Left renal pelvis (tissue), 4 donors: ENCODE measurements at places on chromosomes 6 and 20. TPM values are rescaled to one million over a fixed set of nuclear protein-coding genes. Genes with fewer than 3 reads are reported as not detected.

Gene PPIL6
- 4.8 TPM for polyA plus RNA-seq

- DNase-seq: no peak
Observed at GRCh38 chr6:6002848-6003620, 3.7 kb downstream of the NRN1 start.

Gene FAM217A
- 1.3 TPM for polyA plus RNA-seq

GRCh38 chr20:53660947-53661381, 67.3 kb upstream of the ZNF217 start:
- no peak for DNase-seq

DNA sequence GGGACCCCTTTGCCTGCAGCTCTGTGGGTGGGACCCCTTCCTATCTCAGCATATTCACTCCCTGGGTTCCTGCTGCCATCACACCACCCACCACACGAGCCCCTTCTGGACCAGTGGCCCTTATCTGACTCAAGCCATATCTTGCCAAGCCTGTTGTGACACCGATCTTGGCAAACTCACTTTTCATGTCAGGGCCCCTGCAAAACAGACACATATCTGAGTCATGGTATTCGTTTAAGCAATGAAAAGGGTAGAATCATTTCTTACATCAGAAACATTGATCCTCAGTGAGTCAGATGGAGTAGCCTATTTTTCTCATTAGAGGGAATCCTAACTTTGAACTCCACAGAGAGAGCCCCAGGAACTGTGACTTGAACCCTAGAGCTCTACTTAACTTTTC, 10.6 kb downstream of the RAET1E start:
- no peak for DNase-seq

GRCh38 chr6:14798996-14799588, 446.8 kb upstream of the JARID2 start:
- no peak for DNase-seq

DNA sequence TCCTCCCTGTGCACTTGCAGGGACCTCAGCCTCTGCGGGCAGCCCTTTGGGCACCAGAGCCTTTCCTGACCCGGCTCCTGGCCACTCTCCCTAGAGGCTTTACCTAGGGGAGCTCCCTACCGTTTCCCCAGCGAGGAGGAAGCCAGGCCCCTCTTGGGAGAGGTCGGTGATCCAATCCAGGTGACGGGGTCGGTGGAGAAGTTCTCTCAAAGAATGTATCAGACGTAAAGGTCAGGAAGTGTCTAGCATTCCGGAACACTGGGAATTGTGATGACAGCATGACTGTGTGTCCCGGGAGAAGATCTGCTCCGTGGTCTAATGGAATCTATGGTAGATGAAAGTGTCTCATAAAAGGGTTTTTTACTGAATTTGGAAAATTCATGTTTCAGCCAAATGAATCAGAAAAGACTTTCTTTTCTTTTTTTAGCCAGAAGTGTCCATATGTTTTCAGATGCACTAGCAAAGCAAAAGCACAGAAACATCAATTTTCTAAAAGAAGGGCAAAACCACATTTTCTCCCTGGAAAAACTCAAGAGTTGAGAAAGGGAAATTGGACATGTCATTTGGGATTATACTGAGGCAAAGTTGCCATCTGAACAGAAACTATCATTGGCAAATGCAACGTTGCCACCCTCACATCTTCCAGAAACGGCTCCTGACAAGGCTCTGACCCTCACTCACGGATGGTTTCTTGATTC, 289.4 kb downstream of the THBS2 start:
- no peak for DNase-seq

DNA sequence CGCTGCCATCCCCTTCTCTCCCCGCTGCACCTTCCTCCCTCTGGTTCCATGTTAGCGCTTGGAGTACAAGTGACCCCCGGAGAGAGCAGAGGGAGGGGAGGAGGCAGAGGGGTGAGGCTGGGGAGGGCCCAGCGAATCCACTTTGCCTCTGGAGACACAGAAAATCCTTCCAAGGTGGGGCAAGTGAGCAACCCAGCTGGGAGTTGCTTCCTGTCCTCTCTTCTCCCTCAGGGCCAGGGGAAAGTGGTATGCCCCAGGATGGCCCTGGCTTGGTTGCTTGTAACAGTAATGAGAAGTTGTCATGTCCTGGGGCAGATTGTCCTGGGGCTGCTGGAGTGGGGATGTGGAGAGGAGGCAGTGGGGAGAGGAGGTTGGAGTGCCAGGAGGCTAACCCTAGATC, 691 bp upstream of the ANGPT4 start:
- no peak for DNase-seq

- DNase-seq: no peak
Observed at GRCh38 chr6:518218-518617, 126.7 kb downstream of the IRF4 start.
